ENCODE measurements at places on chromosomes 1 and 21.

DNA sequence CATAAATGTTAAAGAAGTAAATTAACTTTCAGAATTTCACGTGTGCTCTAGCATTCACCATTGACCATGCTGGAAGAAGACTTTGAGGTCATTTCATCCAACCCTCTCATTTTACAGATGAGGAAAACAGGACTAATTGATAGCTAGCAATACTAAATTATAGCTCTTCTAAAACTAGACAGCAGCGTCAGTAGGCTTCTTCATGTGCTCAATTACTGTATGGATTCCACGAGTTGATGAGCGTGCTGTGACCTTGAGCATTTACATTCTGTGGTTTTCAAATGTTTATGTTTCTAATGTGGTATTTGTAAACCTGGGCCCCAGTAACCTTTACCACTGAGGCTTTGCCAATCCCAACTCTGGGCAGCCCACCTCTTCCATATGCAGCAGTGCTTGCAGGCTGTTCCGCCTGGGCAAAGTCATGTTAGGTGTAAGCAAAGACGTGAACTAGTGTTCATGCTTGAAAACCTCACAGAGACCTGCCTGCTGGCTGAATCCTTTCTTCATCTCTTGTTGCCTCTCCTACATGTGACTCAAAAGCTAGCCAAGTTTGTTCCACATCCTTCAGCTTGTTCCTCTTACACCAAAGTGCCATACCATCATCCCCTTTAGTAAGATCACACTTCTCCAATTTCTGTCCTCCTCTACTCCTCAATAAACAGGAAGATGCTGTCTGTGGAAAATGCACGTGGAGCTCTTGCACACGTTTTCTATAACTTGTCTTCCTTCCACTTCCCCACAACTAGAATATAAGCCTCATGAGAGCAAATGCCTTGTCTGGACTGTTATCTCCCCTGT lies 17.2 kb downstream of the KCNJ15 start:
- DNase-seq, result no peak

GRCh38 chr1:104468282-104468681 lies 718.6 kb downstream of the AMY1C start:
- no peak for DNase-seq

- DNase-seq, result no peak
These were observed 117.0 kb upstream of the PLD5 start for GRCh38 chr1:242641461-242641860.

- no peak for DNase-seq
These were observed 91.0 kb upstream of the SPATA6 start for GRCh38 chr1:48563021-48563420.

DNA sequence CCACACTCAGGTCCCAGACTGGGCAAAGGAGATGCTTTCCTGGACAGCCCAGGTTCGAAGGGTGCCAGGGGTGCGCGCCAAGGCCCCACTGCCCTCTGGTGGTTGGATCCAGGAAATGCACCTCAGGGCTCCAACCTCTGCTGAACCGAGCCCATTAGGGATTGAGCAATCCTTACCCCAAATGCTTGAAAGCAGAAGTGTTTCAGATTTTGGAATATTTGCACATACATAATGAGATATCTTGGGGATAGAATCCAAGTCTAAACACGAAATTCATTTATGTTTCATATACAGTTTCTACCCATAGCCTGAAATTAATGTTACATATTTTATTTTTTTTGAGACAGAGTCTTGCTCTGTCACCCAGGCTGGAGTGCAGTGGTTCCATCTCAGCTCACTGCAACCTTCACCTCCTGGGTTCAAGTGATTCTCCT lies 57.4 kb downstream of the SLC9A1 start:
- DNase-seq, result no peak

DNA sequence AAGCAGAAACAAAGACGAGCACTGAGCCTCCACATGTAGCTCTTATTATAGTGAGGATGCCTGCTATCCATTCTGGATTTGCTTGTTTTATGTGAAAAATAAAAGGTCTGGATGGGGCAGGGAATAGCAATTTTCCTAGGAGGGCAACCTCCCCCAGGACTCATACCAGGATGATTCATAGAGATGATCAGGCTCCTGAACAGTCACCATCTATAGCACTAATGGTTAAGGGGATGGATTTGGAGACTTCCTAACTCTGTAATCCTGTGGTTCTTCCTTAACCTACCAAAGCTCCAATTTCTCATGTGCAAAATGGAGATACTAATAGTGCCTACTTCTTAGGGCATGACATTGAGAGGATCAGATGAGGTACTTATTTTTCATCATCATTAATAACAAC lies 34.5 kb upstream of the CD58 start:
- no peak for DNase-seq

DNA sequence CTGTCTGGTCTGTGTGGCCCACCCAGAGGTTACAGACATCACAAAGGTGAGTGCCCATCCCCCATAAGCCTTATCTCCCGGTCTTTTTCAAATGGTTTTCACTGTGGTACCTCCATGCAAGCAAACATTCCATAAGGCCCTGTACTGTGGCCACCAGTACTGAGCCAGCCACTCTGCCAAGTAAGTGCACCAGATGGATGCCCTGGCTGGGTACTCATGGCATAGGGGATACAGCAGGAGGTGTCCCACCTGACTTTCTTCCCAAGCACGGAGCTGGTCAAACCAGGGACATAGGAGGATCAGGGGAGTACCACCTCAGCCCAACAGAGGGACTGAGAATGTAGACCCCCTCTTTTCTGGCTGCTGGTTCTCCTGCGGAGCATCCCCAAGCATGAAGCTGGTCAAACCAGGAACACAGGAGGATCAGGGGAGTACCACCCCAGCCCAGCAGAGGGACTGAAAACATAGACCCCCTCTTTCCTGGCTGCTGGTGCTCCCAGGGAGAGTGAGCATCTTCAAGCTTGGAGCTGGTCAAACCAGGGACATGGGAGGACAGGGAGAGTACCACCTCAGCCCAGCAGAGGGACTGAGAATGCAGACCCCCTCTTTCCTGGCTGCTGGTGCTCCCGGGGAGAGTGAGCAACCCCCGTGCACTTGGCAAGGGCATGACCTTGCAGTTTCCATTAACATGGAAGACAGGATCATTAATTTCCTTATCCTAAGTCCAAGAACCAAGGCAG lies 81.8 kb upstream of the KLHDC7A start:
- no peak for DNase-seq

DNA sequence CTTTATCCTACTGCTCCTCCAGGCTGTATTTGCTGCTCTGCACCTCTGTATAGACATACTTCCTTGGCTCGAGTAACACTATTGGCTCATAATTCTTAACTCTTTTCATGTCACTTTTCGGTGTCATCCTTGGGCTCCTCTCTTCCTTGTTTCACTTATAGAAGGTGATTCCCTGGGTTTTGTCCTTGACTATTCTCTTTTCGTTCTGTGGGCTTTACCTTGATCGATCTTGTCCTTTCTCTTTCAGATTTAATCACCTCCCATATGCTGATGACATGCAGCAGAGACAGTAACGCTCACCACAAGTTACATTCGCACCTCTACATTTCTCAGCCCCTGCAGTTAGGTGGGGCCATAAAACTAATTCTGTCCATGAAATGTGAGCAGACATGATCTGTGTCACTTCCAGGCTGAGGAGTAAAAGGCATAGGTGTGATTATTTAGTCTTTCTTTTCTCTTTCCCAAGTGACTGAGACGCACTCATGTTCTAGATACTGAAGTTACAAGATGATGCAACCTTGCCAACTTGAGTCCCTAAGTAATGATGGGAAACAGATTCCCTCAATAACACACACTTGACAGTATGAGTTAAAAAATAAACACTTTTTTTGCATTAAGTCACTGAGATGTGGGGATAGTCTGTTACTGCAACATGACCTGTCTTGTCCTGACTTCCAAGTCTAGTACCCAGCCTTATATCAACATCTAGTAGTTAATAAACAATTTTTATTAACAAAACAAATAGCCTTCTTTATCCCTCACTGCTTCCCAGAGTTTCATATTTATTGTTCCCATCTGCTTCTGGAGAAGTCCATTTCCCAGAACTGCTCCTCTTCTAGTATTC lies 49.9 kb upstream of the HAO2 start:
- DNase-seq, result no peak

- no peak for DNase-seq
These were observed 146.4 kb downstream of the FOXD2 start for GRCh38 chr1:47584249-47584648.

DNA sequence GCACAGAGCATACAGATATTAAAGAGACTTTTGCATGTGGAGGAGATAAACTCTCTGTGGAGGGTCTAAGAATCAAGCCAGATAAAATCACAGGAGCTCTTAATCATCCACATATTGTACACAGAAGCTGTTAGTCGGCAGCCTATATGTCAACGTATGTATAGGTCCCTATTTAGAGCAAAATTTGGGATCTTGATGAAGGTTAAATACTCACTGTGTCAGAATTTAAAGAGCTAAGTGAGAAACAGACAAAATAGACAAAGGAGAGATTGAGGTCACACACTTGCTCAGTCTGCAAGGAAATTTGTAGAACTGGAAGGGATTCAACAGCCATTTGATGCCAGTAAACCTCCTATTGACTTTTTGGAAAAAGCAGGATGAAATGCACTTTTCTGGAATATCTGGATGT lies 4.1 kb upstream of the IRF2BP2 start:
- DNase-seq, result no peak
